ENCODE measurements at places on chromosomes 2 and 18.

GRCh38 chr2:17804358-17804757, 11.9 kb upstream of the MSGN1 start:
- DNase-seq = no peak
- H3K36me3 ChIP-seq = no peaks in the 10 kb centered on the region
- H3K27ac ChIP-seq = peak overlapping the region; percentile 67
- no peaks in the 10 kb centered on the region for H3K27me3 ChIP-seq
- peaks cover 4% of the 10 kb centered on the region for H3K4me1 ChIP-seq

GRCh38 chr2:29920130-29920577, 1.2 kb downstream of the ALK start:
- H3K36me3 ChIP-seq = no peaks in the 10 kb centered on the region
- peak; percentile 57 for DNase-seq
- peaks cover 9% of the 10 kb centered on the region for H3K4me1 ChIP-seq
- no peak overlapping the region for H3K27ac ChIP-seq

DNA sequence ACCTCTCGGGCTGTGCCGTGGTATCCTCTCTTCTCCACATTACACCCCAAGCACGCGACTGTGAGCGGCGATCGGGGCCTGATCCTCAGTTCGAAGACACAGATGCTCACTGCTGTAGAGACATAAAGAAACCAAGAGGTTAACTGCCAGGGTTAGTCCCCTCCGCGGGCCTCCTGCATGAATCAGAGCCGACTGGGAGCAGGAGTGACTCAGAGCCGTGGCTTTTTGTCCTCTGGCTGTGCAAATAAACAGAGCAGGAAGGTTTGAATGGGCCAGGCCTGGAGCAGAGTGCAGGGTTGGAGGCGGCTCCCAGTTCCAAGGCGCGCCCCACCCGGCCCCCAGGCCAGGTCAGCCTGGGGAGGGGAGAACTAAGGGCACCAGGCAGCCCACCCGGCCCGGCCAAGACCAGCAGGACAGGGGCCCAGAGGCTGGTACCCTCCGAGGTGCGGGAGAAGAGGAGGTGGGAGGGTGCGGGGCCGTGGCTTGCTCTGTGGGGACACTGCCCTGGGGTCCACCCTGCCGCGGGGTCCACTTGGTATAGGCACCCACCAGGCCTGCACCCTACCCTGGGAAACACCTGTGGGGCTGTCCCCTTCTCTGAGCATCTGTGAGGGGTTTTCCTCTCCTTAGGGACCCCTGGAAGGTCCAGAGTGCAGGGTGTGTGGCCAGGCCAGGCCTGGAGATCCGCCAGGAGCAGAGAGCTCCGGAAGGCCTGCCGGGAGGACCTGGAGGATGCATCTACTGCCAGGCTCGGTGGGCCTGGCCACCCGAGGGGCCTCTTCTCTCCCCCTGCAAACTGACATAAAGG, 16.5 kb downstream of the TWIST2 start:
- H3K36me3 ChIP-seq = no peaks in the 10 kb centered on the region
- H3K27me3 ChIP-seq = no peaks in the 10 kb centered on the region
- no peak overlapping the region for H3K27ac ChIP-seq
- H3K4me1 ChIP-seq = no peaks in the 10 kb centered on the region
- DNase-seq = no peak
- no peak overlapping the region for H3K4me3 ChIP-seq

GRCh38 chr2:133734716-133735495, 166.6 kb upstream of the NCKAP5 start:
- no peaks in the 10 kb centered on the region for H3K36me3 ChIP-seq
- H3K27ac ChIP-seq = no peak overlapping the region
- H3K4me1 ChIP-seq = no peaks in the 10 kb centered on the region

DNA sequence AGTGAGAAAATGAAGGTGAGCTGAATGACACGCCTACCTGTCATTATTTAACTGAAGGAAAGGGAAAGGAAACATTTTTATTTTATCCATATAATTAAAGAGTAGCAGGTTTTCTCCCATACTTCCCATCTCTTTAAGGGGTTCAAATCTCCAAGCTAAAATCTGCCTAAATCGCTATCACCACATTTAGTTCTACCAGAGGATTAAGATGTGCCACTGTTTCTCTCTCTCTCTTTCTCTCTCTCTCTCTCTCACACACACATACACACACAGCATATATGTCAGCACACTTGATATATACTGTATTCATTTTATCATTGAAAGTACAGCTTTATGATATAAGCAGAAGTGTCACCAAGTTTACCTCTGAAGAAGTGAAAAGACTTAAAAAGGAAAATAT, 3.1 kb downstream of the WIPF1 start:
- peak overlapping the region; percentile 87 for H3K4me3 ChIP-seq
- no peaks in the 10 kb centered on the region for H3K27me3 ChIP-seq
- peaks cover 49% of the 10 kb centered on the region for H3K4me1 ChIP-seq

DNA sequence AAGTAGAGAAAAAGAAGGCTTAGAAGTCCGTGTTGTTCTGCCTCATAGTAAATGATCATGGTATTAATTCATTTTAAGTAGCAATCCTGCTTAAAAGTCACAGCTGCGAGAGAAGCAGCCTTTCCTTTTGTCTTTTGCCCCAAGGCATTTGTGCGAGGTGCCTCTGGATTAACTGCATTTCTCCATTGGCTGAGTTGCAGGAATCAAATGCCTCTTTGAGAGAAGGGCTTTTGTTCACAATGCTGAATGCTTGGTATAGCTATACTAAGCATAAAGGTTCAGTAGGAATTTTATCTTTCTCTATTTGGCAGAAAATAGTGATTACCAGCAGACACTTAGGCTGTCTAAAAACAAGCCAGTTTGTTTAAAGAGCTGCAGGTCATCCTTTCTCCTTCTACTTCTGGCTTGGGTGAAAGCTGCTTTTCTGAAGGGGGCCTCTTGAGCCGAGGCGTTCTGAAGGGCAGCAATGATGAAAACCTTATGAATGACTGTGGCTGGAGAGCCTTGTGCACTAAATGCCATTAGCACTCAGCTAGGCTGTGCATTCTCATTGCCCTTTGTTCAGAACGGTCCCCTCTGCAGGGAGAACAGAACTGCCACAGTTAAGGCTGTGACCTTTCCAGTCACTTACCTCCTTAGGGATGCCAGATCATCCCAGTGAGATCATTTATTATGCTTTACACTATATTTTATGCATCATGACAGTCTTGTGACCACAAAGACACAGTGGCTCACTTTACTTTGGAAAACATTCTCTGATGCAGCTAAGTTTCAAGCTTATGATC, 68.8 kb upstream of the TMEM87B start:
- DNase-seq = no peak
- H3K4me1 ChIP-seq = no peaks in the 10 kb centered on the region
- H3K36me3 ChIP-seq = no peaks in the 10 kb centered on the region
- H3K27me3 ChIP-seq = no peaks in the 10 kb centered on the region
